ENCODE measurements at places on chromosomes 1 and 21. TPM values are rescaled to one million over a fixed set of nuclear protein-coding genes. Genes with fewer than 3 reads are reported as not detected.

GRCh38 chr1:181126871-181127587 is 38.5 kb downstream of the IER5 start:
- no peaks in the 10 kb centered on the region for H3K36me3 ChIP-seq
- H3K27ac ChIP-seq, result no peak overlapping the region

GRCh38 chr1:87024936-87025540 is 110.6 kb downstream of the HS2ST1 start:
- peak; percentile 54 for DNase-seq
- peaks cover 7% of the 10 kb centered on the region for H3K4me1 ChIP-seq
- H3K27me3 ChIP-seq, result no peaks in the 10 kb centered on the region
- no peak overlapping the region for H3K27ac ChIP-seq
- H3K4me3 ChIP-seq, result no peak overlapping the region
- no peaks in the 10 kb centered on the region for H3K36me3 ChIP-seq

CRYAA gene
- not detected for total RNA-seq

- no peak overlapping the region for H3K27ac ChIP-seq
- DNase-seq, result no peak
- H3K4me1 ChIP-seq, result no peaks in the 10 kb centered on the region
- H3K36me3 ChIP-seq, result no peaks in the 10 kb centered on the region
Measured at GRCh38 chr1:209899948-209900347, 38.1 kb upstream of the SYT14 start.

Data from stomach (tissue), 19 donors.